ENCODE measurements at places on chromosomes 7 and 10.
A peak's percentile ranks its signal among the peaks of the same experiment; 100 is the strongest.

DNA sequence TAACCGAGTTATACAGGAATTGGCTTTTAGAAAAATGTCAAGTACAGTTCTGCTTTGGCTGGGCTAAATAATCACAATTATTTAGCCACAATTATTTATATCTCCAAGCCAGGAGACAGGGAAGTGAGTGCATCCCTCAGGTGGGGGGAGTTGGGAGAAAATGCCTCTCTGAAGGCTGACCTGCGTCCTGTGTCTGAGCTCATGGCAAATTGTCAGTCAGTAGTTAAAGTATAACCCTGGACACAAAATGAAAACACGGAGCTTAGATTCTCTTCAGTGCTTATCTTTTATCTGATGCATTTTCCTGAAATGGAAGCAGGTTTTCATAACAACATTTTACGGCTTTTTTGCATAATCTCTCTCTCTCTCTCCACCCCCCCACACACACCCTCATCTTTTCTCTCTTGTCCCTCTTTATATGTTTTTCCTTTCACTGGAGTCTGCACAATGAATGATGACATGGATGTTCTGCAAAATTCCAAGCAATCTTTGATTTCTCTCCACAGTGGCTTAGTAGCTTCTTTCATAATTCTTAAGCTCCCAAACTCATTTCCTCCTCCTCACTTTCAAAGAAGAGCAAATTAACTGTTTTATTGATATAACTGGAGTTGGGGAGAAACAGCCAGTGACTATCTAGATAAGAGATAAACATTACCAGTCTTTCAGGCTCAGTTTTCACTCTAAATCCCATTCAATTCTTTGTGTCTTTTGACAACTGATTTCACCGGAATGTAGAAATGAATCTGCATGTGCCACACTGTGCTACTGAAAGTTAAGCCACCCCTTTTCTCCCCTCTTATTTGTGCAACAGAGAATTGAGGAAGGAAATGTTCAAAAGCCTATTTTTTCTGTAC lies 521.4 kb upstream of the GHITM start:
- DNase-seq = no peak

DNA sequence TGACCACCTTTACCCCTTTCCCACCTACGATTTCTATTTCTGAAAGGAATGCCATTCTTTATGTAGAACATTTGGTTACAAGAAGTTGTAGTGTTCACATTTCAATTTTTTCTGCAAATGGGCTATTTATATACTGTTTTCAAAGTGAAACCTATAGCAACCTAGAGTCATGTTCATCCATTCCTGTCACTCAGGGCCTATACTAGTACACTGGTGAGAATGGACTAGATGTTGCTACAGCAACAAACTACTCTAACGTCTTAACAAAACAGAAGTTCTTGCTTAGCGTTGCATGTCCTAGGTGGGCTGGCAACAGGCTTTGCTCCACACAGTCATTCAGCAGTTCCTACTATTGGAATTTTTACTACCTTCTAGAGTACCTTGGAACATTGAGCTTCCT lies 16.3 kb downstream of the CASD1 start:
- DNase-seq = no peak

GRCh38 chr10:128180843-128181242 lies 54.6 kb upstream of the MKI67 start:
- no peak for DNase-seq

DNA sequence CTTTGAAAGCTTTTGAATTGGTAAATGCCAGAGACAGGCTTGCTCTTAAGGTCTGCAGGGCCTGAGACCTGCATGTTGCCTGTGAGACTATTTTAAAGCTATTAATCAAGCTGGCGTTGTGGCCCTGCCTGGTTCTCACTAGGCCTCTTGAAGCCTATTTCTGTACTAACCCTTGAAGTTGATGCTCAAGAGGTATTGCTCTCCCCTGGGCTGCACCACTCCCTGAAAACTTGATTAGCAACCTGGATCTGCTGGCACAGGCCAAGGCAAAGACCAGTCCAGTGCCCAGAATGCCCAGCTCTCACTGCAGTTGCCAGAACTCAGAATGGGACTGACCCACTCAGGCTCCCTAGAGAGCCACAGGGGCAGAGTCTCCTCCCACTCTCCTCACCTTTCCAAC lies 220.0 kb upstream of the MEOX2 start:
- DNase-seq = no peak

DNA sequence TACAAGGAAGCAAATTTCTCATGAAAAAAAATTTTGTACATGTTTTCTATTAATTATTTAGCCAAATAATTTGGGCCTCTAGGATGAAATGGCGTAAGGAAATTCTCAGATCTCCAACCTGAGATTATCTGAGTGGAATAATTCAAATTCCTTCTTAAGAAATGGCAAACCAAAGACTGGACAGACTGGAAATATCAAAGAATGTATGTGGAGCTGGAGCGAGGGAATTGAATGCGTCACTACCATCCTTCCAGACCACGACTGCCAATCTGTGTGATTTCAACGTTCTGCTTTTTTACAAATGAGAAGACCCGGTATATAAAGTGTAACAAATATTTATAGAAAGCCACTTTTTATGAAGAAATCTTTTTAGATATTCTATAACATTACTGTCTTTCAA lies 12.4 kb upstream of the BLNK start:
- peak; percentile 91 for DNase-seq

- DNase-seq = no peak
These were observed 25.4 kb downstream of the NAPEPLD start for GRCh38 chr7:103123529-103123928.

GRCh38 chr10:35409094-35409582 lies 72.8 kb downstream of the CCNY start:
- no peak for DNase-seq

GRCh38 chr10:2851566-2851965 lies 215.8 kb upstream of the PFKP start:
- DNase-seq = no peak

- DNase-seq = no peak
These were observed 59.8 kb downstream of the DNAJC1 start for GRCh38 chr10:21943633-21944265.

DNA sequence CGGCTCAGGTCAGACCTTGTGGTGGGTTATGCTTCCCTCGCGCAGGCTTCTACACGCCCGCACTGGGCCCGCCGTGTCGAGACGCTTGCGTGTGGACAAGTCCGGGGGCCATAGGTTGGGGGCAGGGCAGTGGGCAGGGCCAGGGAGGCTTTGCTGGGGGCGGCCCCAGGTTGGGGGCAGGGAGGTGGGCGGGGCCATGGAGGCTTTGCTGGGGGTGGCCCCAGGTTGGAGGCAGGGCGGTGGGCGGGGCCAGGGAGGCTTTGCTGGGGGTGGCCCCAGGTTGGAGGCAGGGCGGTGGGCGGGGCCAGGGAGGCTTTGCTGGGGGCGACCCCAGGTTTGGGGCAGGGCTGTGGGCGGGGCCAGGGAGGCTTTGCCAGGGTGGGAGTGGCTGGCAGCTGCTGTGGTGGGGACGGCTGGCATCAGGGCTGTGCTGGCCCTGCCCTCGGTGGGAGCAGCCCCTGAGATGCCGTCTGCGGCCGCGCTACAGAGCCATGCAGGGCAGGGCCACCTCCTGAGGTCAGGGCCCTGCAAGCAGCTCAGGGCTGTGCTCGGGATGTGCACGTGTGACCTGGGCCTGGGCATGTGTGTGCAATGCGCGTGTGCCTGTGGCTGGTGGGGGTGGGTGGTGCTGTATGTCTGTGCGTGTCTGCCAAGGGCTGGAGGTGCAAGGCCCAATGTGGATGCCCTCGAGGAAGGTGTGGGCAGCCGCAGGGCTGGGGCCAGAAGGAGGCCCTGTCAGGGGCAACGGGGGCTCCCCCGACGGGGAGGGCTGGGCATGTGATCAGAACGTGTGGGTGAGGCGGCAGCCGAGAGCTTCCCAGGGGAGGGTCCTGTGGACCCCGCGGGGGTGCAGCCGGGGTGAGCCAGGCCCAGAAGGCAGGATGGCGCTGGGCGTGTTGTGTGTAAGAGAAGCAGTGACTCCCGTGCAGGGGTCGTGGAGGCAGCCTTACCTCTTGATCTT lies 72.5 kb upstream of the NKX6-2 start:
- DNase-seq = no peak

- no peak for DNase-seq
These were observed 110.7 kb downstream of the HIP1 start for GRCh38 chr7:75628055-75628454.

GRCh38 chr7:127930341-127931328 lies 100.6 kb downstream of the LRRC4 start:
- DNase-seq = no peak

DNA sequence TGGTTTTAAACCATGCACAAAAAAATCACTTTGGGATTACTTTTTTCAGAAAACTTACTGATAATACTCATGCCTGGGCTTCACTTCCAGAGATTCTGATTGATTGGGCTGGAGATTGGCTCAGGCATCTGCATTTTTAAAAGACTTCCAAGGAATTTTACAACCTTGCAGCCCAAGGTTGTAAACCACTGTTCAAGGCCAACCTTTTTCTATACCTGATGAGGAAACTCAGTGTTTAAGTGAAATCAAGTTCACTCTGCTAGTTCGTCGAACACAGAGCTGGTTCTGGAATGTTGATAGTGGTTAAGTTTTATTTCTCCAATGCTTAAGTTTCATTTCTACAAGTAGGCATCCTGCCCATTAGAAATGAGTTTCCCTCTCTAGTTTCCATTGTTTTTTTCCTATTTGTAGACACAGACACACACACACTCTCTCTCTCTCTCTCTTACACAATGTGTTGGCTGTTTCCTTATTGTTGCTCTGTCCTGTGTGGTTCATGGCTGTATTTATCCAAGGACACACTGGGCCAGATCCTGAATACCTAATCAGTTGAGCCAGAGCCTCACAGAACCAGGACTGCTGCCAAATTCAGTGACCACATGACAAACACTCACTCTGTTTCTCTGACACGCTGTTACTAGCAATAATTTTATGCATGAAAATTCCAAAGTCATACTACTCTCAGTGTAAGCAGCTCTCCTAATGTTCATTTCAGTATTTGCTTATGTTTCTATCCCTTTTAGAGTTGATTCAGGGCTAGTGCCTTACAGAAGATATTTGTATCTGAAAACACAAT lies 3.7 kb upstream of the IFIT1B start:
- peak; percentile 33 for DNase-seq

DNA sequence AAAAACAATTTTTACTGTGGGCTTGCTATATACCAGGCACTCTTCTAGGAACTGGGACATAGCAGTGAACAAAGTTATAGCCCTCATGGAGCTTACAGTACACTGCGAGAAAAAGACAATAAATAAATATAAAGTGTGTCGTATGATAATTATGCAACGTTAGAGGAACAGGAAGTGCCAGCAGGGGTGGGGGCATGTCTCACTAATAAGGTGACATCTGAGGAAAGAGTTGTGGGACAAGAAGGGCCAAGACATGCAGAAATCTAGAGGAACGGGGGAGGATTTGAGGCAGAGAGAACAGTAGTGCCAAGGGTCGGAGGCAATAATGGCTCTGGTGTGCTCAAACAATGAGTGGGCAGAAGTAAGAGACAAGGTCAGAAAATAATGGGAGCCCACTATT lies 52.8 kb downstream of the LMBR1 start:
- DNase-seq = no peak

- peak; percentile 61 for DNase-seq
These were observed 20.0 kb downstream of the UNC5B start for GRCh38 chr10:71232089-71232998.

DNA sequence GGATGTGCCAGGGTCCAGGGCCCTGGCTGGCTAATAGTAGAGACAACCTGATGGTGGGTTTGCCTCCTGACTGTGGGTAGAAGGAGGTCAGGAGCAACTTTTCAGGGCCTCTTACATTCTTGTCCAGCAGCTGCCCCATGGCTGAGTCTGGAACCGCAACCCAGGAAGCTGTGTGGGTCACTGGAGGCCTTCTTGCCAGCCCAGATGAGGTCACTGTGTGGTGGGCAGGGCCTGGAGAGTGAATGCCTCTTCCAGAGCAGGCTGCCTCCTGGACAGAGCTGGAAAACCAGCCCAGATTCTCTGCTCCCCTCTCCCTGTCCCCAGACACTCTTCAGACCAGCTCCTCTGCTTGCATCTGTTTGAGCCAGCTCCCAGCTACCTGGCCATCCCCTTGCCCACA lies 43.5 kb upstream of the LEP start:
- DNase-seq = no peak

- DNase-seq = no peak
These were observed 86.8 kb downstream of the GPR158 start for GRCh38 chr10:25261558-25261957.

- no peak for DNase-seq
These were observed 14.4 kb downstream of the TAS2R41 start for GRCh38 chr7:143492043-143492471.

GRCh38 chr10:32437334-32437733 lies 8.6 kb upstream of the CCDC7 start:
- DNase-seq = no peak

- DNase-seq = no peak
These were observed 25.2 kb downstream of the DNAJB12 start for GRCh38 chr10:72329290-72330068.

DNA sequence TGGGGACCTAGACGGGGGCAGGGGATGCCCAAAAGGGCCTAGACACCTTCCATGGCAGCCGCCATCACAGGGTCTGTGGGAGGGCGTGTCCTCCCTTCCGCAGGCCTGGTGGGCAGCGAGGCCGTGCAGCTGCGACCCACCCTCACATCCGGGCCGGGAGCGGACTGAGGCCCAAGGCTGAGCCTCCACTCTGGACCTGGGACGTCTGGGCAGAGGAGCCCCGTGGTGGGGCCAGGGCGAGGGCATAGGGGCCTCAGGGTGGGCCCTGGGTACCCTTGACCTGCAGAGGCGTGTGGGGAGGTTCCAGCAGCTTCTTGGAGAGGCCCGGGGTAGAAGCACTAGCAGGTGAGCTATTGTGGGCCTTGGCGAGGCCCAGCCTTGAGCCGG lies 49.2 kb downstream of the PWWP2B start:
- DNase-seq = no peak

- DNase-seq = no peak
These were observed 40.3 kb downstream of the CCDC71L start for GRCh38 chr7:106620676-106621075.

DNA sequence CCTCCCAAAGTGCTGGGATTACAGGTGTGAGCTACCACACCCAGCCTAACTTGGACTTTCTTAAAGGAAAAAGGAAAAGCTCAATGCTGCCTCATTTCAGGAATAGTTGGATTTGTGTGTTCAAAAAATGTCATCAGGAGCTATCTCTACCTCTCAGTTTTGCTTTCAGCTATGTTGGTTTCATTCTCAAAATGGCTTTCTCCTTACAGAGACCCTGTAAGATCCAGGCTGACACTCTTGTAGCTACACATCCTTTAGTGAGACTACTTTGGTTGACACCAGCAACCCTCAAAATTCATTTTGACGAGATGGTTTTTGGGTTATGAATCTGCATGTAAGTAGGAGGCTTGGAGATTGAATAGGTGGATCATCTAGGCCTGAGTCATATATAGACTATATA lies 269.7 kb upstream of the SORCS1 start:
- no peak for DNase-seq

- no peak for DNase-seq
These were observed 51.1 kb upstream of the C1GALT1 start for GRCh38 chr7:7131273-7131672.

- DNase-seq = no peak
These were observed 6.8 kb downstream of the MET start for GRCh38 chr7:116678780-116679179.

GRCh38 chr7:3282457-3282856 lies 18.6 kb upstream of the SDK1 start:
- DNase-seq = no peak
